Activated CD4-positive, alpha-beta T cell treated with anti-CD3 and anti-CD28 coated beads for 24 hours (primary cell): ENCODE measurements at places on chromosomes 4 and X.
A peak's percentile ranks its signal among the peaks of the same experiment; 100 is the strongest.

DNA sequence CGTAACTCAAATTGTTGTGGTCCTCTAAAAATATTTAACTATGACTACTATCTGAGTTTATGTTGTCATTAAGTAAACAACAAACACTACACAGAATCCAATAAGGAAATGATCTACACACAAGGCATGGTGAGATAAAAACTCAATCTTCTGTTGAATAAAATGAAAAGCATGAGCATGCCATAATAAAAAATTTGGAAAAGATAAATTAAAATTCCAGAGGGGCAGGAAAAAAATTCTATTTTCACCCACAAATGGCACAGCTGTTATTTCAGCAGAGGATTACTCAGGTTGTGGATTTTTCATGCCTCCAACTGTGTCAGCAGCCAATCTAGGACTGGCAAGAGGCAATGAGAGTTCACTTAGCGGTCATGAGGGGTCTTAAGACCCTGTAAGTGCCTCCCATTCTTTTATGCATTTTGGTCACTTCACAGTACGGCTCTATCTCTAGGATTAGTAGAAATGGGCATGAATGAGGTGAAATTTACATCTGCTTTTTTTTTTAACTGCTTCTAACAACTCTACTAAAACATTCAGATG lies 639.8 kb upstream of the DIPK2B start:
- no peak for DNase-seq

DNA sequence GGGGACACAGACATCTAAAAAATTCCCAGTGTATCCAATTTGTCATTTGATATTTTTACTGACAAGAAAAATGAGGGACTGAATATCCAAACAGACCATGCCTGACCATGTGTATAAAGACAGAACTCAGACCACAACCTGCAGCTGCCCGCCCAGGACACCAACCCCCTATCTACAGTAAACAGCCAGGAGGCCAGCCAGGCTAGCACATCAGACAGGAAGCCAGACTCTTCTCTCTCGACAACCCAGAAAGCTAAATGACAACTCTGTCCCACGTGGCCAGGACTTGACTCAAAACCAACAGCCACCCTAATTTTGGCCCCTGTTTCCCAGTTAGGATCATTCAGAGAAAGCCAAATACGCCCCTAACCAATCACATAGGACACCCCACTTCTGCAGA lies 15.1 kb downstream of the AFAP1 start:
- no peak for DNase-seq

- DNase-seq: no peak
Observed at GRCh38 chr4:57151481-57151880, 41.3 kb upstream of the IGFBP7 start.

DNA sequence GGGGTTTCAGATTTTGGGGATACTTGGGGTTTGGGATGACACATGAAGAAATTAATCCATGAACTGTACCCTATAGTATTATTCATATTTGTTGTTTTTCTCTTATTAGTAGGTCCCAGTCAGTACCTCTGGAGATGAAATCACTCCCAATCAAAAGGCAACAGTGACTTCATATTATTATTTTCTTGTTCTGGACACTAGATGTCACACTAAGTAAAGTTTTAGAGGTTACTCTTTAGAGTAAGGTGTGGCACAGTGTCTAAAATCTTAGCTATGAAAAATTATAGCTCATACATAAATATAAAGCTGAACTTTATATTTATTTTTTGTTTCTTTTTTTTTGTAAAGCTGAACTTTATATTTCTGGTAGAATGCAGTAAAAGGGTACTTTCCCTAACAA lies 35.1 kb downstream of the FAM114A1 start:
- no peak for DNase-seq

DNA sequence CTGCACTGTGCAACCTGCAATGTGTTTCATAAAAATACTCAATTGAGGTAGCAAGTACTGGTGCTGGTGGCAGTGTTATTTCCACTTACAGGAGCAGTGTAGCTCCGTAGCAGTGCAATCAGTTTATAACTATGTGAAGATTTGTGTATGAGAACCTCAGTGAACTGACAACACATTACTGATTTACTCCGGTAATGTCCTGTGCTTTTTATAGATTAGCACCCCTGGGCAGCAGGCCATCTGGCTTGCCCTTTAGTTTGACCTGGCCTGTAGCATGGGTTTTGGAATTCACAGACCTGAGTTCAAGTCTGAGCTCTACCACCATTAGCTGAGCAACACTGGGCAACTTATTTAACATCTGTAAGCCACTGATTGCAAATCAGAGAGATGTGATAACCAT lies 78.6 kb upstream of the GBA3 start:
- no peak for DNase-seq

DNA sequence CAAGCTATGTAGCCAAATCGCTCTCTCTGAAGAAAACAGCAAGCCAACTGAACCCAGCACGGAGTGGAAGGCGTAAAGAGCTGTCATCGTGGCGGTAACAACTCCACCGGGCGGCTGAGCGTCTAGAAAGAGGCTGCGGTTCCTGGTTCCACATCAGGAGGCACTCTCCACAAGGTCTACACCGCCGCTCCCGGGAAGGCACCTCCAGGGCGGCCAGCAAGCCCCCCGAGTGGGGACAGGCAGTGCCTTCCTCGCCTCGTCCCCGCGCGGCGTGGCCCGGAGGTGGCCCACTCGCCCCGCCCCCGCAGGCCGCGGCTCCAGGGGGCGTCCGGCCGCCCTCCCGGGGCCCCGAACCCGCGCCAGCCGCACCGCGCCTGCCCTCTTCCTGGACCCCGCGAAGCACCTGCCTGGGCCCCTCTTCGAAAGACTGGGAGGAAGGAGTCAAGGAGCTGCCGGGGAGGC lies 755 bp downstream of the KLHL8 start:
- DNase-seq: peak; percentile 28

DNA sequence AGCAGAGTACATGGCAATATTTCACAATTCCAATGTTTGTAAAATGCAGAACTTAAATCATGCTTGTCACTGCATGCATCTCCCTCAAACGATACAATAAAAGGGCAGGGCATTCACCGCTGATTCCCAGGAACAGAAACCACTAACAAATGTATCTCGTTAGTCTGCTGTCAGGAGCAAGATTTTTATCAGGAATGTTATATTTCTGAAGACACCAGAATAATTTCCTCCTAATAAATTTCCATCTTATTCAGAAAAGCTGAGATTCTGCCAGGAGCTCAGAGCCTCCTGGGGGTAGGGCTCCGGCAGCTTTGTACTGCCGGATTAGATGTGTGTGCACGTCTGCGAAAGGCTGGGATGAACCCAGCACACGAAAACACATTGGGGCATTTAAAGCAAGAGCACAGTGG lies 54.0 kb upstream of the LDB2 start:
- no peak for DNase-seq

DNA sequence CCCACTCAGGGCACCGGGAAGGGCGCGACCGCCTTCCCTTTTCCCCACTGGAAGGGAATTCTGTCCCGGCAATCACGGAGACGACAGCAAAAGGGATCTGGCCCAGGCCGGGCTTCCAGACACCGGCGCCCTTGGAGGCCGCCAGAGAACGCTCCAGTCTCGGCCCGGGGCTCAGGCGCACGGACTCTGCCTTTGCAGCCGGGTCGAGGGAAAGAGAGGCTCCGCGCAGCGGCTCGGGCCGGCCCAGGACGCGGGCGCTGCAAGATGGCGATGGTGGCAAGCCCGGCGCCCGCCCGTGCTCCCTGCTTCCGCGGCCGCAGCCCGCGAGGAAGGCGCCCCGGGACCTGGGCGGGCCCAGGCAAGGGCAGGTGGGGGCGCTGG lies 1.1 kb downstream of the CTBP1 start:
- no peak for DNase-seq

GRCh38 chr4:176824645-176825366 lies 32.1 kb upstream of the VEGFC start:
- DNase-seq: no peak

DNA sequence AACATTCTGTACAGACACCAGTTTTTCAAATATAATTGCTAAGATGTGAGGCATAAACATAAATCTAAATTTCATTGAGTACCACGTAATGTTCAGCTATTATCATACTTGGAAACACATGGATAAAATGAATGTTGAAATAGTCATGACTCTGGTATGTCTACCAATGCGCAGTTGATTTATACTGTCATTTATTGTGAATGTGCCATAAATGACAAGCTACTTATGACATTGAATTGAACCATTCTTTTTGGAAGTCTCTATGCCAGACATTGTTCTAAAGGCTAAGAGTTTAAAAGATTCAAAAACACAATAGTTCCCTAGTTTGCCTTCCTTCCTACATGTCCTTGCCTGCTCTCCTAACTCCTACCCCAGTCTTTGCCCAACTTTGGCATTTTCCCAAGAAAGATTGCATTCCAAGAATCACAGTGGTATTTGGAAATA lies 96.6 kb upstream of the DMD start:
- no peak for DNase-seq

DNA sequence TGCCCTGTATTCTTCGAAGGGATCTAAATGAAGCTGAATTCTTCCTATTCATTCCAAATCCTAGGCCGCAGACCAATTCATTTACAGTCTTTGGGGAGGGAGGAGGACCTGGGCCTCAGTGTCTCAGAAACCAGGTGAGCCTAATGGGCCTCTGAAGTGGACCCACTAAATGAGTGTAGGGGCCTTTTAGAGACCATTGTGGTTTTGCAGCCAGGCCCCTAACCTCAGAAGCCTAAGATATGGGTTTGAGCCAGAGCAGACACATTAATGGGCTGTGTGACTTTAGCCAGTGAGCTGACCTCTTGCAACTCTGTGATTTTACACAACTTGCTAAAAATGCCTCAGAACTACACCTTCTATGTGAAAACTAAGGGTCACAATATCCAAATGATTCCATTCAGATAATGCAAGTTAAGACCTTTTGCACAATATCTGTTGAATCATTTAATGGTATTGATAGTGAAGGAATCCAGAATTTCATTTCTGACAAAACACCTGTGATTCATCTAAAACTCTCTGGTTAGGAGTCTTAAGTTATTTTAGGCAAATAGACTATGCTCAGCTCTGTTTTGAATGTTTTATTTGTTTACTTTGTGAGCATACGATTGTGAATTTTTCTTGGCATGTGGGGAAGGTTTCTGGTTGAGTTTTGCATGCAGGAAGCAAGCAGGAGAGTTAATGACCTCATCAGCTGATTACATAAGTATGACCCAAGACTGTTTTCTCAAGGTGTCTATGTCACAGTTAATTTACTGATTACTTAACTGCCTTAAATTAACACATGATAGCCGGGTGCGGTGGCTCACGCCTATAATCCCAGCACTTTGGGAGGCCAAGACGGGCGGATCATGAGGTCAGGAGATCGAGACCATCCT lies 75.0 kb downstream of the EVC start:
- DNase-seq: no peak

DNA sequence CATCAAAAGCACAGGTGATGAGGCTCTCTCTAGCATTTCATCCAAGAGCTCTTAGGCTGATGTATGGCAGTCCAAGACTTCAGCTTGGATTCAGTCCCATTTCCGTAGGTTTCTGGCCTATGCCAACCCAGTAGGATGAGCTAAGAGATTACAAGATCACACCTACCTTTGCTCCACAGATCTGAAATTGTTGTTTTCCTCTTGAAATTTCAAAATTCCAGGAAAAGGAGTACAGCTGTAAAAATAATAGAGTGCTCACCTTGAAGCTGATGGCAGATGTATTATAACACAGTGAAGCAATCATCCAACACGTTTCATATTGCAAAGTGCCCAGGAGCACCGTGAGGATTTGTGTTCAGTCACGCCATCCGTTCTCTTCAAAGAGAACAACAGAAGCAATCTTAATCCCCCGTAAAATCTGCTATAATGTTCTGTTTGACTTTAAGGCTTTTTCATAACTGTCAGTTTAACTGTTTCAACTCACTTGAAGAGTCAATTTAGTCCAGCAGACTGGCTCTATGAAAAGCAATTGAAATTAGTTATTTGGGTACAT lies 137.5 kb downstream of the CPE start:
- DNase-seq: no peak

GRCh38 chrX:25427873-25428555 lies 412.2 kb upstream of the ARX start:
- DNase-seq: no peak

GRCh38 chr4:8162625-8163024 lies 4.0 kb upstream of the ABLIM2 start:
- DNase-seq: no peak

GRCh38 chrX:11427453-11428071 lies 134.3 kb downstream of the AMELX start:
- DNase-seq: no peak

DNA sequence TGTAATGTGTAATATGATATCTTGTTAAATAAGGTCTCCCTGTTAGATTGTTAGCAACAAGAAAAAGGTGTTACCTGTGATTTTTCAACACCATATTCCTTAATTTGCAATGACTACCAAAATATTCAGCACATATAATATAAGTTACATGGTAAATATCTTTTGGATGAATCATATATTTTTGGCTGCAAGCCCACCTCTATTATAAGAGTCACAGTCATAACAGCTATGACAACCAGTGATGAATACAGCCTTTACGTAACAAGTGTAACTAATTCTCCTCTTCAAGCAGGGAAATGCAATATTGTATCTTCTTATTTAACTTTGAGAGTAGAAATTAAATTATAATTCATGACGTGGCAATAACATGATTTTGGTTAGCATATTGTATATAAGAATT lies 187.0 kb downstream of the NLGN4X start:
- DNase-seq: no peak

DNA sequence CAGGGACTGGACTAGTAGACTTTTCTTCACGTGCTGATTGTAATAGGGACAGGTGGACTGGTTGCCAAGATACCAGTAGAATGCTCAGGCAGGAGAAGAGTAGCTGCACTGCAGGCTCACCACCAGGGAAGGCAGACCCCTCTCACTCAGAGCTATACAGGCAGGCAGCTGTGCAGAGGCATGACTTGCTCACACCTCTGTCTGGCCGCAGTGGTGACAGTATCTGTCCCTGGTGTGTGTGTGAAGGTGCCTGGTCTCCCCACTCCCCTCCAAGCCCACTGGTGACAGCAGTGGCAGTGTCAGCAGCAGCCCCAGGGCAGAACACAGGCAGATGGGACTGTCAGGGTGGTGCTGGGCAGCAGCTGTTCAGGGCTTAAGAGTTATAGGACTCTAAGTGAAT lies 140.7 kb downstream of the RPS6KA6 start:
- DNase-seq: no peak

GRCh38 chr4:5956285-5957021 lies 61.8 kb downstream of the C4orf50 start:
- no peak for DNase-seq

GRCh38 chr4:1535926-1536578 lies 129.8 kb upstream of the NKX1-1 start:
- DNase-seq: no peak

GRCh38 chr4:98539741-98540140 lies 118.7 kb downstream of the TSPAN5 start:
- DNase-seq: no peak
